Smooth muscle cell of the coronary artery (primary cell): ENCODE measurements at places on chromosomes 6 and 20. TPM values are rescaled to one million over a fixed set of nuclear protein-coding genes. Genes with fewer than 3 reads are reported as not detected.

MYLK4 gene
- total RNA-seq: 0.30 and 0.47 TPM in 2 replicates

NCOA7 gene
- 114 and 119 TPM in 2 replicates for total RNA-seq

GGTLC1 gene
- total RNA-seq: not detected in 2 replicates

ZNF311 gene
- total RNA-seq: 0.94 and 0.98 TPM in 2 replicates

ZSWIM3 gene
- 5.9 and 6.7 TPM in 2 replicates for total RNA-seq

SLC4A11 gene
- 0.83 and 1.2 TPM in 2 replicates for total RNA-seq

MYO6 gene
- total RNA-seq: 8.8 and 13.9 TPM in 2 replicates

TOX2 gene
- 0.12 and 2.0 TPM in 2 replicates for total RNA-seq

ARMH2 gene
- not detected in 2 replicates for total RNA-seq

GPR63 gene
- 0.08 and 0.23 TPM in 2 replicates for total RNA-seq

RWDD2A gene
- 2.6 and 7.1 TPM in 2 replicates for total RNA-seq
